AG09319 (cell line): ENCODE measurements at places on chromosomes 3 and 15.

DNA sequence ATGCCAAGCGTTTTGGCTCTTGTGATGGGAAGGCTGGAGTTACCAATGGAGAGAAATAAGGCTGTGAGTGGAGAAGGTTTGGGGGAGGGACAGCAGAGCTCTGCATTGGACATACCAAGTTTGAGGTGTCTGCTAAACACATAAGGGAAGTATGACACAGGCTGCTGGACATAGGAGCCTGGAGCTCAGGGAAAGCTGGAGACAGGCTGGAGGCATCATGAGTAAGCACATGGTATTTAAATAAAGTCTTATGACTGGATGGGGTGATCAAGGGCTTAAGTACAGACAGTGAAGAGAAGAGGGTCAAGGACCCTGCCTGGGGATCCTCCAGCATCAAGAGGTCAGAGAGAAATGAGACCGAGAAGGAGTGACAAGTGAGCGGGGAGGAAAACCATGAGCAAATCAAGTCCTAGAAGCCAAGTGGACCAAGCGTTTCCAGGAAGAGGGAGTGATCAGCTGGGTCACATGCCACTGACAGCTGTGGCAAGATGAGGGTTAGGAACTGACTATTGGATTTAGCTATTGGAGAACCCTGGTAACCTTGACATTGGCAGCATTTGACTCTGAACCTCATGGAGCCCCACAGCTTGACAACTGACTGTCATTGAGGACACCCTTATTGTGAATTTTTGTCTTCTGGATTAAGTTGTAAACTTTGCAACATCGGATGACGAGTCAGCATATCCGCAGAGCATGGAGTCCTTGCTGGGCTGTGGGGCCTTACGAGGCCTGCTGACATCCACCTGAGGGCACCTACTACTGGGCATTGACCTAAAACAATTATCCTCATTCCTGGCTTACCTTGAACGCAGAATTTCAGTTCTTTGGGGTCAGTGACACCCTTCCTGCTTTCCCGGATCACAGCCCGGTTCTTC lies 78.7 kb upstream of the ETV5 start:
- no peak for DNase-seq

GRCh38 chr3:7447197-7447769 lies 586.4 kb downstream of the GRM7 start:
- DNase-seq: no peak

GRCh38 chr15:58182460-58183163 lies 44.4 kb downstream of the AQP9 start:
- no peak for DNase-seq

DNA sequence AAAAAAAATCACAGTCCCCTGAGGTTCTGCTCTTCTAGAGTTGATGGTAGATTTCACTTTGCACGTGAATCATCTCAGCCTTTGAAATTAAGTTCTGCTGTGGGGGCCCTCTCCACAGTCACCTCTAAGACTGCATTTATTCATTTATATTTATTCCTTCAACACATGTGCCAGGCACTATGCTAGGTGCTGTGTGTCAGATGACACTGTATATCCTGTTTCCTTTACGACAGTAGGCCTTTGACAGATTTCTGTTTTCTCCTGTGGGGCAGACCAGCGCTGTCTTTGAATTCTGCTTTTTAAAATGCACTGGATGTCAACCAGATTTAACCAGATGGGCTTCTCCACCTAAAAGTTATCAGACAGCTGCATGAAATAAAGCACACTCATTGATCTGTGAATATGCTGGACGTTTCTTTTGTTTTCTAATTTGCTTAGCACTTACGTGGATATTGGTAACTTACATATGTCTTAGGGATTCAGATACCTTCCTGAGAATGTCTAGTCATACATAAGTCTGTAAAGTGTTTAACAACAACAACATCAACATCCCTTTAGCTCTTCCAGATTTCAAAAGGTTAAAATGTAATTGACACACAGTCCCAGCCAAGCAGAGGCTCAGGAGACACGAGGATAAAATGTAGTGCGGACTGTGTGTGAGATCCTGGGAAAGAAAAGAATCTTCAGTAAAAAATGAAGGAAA lies 525.5 kb upstream of the MCTP2 start:
- DNase-seq: no peak
